Stimulated activated CD4-positive, alpha-beta T cell treated with anti-CD3 and anti-CD28 coated beads, Interleukin-15, amount 100 ng/mL, for 48 hours (primary cell): ENCODE measurements at places on chromosomes 1 and 21.

- no peak for DNase-seq
Measured at GRCh38 chr21:42591170-42591869, 62.1 kb upstream of the PDE9A start.

- no peak for DNase-seq
Measured at GRCh38 chr21:46055863-46056281, 42.0 kb upstream of the COL6A2 start.

GRCh38 chr1:162384116-162384515 lies 2.6 kb downstream of the C1orf226 start:
- no peak for DNase-seq

- no peak for DNase-seq
Measured at GRCh38 chr1:223197923-223198627, 55.0 kb upstream of the TLR5 start.

DNA sequence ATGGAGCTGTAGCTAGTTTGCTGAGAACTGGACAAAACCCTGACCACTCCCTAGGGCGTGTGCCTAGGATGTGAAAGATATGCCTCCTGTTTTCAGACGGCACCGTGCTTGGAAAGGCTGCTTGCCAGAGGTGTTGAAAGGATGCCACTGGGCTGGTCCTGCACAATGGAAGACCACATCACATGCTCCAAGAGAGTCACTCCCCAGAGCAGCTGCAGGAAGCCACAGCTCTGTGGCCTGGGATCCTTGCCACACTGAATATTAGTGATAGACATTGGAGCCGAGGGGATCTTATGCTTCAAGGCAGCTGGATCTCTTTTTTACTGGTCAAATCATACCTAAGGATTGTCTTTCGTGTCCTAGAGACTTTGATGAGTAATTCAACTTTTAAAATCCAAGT lies 6.6 kb upstream of the APP start:
- no peak for DNase-seq

DNA sequence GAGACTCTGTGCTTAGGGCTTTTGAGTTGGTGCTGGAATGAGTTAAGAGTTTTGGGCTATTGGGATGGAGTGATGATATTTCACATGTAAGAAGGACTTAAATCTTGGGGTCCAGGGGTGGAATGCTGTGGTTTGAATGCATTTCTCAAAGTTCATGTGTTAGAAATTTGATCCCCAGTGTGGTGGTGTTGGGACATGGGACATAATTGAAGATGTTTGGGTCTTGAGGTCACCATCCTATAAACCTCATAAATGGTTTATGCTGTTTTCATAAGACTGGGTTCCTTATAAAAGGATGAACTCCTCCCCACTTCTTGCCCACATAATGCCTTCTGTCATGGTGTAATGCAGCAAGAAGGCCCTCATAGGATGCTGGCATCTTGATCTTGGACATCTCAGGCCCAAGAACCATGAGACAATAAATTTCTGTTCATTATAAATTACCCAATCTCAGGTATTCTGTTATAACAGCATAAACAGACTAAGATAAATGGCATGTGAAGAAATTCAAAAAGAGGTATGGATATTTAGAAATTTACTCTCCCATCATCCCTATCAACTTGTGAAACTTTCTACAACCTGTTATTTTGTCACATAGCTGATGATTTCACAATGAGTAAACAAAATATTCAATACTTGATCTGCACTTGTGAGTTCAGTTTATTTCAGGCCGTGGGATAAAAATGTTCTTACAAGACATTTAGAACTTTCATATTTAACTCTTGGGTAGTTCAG lies 48.0 kb upstream of the NEK7 start:
- DNase-seq, result no peak

DNA sequence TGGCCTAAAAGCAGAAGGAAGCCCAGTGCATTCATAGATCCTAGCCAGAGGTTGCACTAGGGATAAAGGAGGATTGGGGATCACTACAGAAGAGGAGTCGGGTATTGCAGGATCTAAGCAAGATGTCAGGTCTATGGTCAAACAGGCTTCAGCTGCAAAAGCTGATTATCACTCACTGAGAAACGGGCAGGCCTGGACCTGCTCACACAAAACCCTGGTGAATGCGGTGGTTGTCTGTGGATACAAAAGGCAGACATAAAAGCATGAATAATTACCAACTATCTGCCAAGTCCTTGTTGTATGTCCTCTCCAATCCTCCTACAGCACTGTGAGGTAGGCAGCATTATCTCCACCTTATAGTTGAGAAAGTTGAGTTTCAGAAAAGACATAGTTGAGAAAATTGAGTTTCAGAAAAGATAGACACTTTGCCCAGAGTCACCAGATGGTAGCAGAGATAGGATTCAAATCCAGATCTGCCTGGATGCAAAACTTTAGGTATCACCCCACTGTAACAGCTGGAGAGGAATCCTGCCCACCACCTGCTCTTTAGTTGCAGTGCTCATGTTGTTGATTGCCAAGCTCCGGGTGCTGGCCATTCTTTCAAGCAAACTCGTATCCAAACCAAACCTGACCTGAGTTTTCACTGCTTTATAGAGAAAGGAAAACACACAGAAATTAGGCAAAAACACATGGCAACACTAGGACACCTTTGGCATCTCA lies 49.6 kb upstream of the HOOK1 start:
- DNase-seq, result no peak

GRCh38 chr1:3564921-3565831 lies 46.1 kb downstream of the MEGF6 start:
- no peak for DNase-seq

GRCh38 chr1:22875841-22876240 lies 96.8 kb downstream of the LACTBL1 start:
- DNase-seq, result no peak

- DNase-seq, result no peak
Measured at GRCh38 chr1:201870397-201870796, 18.3 kb upstream of the SHISA4 start.

DNA sequence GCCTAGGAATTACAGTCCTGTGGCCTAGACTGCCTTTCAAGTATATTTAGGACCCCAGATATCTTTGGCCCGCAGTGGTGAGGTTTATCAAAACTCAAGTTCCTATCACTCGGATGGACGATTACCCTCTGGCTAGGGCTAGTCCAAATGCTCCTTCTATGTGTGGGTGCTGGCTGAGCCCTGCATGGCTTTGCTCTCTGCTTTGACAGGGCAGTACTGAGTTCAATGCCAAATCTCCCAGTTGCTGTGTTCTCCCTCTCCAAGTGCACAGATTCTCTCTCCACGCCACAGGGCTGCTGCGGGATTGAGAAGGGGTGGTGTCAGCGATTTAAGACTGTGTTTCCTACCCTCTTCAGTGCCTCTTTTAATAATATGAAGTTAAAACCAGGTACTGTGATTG lies 97.0 kb downstream of the LHX4 start:
- DNase-seq, result no peak

DNA sequence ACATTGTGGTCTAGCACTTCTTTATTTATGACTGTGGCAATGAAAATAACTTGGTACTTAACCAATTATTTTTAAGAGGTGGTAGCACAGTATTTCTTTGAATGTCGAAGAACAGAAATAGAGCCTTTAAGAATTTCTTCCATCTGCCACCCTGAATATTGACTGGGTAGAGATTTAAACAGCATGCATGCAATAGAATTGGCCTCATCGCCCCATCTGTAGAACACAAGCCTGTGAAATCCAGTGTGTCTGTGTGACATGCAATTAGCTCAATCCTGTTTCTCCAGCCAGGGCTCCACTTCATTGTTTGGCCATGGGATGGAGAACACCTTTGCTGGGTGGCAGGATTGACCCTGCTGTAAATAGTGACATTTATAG lies 17.1 kb upstream of the KLHDC8A start:
- no peak for DNase-seq

- no peak for DNase-seq
Measured at GRCh38 chr1:68558321-68559026, 61.6 kb upstream of the DEPDC1 start.

- DNase-seq, result no peak
Measured at GRCh38 chr1:158103861-158104522, 76.7 kb upstream of the CD1D start.

DNA sequence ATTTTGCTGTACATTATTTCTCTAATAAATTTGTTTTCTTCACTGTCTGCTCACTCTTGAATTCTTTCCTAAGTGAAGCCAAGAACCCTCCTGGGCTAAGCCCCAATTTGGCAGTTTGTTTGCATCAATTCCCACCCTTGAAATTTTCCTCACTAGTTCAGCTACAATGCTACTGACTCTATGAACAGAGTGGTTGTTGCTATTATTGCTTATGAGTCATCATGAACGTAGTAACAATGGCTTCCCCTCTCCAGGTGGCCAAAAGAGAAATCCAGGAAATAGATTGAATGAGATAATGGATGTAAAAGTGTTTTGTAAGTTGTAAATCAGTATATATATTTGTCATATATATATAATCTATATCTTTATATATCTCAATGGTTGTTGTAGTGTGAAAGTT lies 193.0 kb downstream of the URB2 start:
- DNase-seq, result no peak

GRCh38 chr1:233180641-233181364 lies 114.7 kb downstream of the PCNX2 start:
- DNase-seq, result no peak

GRCh38 chr1:209316929-209317328 lies 266.6 kb upstream of the CAMK1G start:
- DNase-seq, result no peak

DNA sequence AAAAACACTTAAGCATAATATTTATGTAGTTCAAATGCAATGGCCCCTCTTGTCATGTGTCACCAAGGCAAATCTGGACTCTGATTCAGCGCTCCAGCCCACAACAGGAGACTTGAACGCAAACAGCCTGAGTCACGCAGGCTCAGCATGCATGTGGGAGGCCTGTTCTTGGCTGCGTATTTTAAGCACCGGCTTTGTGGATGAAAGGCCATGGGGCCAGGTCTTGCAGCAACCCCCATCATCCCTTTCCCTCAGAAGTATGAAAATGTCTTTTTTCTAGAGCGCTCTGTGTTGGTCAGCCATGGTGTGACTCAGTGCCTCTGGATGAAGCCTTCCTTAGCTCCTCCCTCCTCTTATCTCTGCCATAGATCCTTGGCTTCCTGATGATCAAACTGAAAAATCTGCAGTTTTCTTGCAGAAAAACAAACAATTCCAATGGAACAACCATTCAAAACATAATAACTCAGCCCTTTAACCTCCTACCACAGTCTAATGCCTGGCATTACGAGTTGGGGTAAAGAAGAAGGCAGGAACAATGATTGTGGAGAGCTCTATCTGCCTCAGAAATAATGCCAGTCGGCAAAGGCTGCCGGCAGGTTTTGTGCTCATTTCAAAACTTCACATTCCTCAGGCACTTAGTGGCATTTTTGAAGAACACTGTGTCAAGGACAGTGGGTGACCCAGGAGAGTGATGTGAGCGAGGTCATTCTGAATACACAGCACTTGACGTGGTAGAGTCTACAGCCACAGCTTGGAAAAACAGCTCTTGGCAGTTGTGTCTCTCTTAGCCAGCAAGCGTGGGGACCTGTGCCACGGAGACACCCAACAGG lies 167.5 kb downstream of the CLIC6 start:
- DNase-seq, result peak; percentile 46

GRCh38 chr1:80217377-80217986 lies 1211.0 kb upstream of the ADGRL4 start:
- no peak for DNase-seq

DNA sequence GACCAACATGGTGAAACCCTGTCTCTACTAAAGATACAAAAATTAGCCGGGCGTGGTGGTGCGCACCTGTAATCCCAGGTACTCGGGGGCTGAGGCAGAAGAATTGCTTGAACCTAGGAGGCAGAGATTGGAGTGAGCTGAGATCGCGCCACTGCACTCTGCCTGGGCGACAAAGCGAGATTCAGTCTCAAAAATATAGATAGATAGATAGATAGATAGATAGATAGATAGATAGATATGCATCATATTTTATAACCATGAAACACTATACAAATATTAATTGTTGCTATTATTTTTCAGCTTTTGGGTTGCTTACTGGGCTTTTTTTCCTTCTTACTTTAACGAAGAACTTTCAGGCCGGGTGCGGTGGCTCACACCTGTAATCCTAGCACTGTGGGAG lies 4.8 kb upstream of the FAF1 start:
- DNase-seq, result no peak

- DNase-seq, result no peak
Measured at GRCh38 chr21:31888936-31889371, 16.1 kb downstream of the HUNK start.

DNA sequence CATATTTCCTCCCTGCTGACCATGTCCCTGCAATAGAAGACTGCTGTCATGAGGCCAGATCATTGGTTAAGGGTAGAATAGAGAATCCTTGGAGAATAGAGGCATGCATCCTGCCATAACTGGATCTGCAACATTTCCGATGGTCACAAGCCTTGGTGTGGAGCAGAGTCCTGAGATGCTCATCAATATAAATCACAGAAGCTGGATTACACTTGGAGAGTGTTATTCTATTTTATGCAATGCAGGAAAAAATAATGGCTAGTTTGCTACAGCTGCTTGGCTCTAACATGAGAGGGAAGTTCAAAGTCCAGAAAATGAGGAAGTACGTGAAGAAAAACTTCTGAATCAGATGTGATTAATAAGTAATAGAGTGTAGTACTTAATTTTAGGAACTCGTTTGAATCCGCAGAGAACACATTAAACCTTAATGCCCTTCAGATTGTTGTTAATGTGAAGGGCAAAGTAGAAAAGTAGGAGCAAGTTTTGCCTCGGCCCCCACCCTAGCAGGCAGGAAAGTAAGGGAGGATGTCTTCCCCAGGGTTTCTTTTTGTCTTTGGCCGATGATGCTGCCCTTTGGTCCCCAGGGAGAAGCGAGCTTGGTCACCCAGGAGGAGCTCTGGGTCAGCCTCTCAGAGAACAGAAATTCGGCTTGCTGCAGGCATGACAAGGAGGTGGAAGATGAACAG lies 59.5 kb downstream of the KCNK1 start:
- DNase-seq, result no peak

DNA sequence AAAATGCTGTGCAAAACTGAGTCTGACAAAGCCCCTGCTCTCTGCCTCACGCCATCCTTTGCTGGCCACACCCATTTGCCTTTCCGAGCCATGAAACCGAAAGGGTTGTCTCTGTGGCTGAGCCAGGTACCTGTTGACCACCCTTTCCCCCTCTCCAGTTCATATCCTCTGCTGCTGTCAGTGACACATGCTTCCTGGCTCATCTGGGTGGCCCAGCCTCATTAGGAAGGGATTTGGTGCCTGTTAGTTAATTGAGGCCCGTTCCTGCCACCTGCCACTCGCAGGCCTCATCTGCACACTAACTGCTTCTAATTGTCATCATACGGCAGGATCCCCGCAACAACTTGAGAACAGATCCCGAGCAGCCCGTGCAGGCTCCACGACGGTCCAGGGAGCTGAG lies 79.2 kb downstream of the OLIG1 start:
- DNase-seq, result no peak

DNA sequence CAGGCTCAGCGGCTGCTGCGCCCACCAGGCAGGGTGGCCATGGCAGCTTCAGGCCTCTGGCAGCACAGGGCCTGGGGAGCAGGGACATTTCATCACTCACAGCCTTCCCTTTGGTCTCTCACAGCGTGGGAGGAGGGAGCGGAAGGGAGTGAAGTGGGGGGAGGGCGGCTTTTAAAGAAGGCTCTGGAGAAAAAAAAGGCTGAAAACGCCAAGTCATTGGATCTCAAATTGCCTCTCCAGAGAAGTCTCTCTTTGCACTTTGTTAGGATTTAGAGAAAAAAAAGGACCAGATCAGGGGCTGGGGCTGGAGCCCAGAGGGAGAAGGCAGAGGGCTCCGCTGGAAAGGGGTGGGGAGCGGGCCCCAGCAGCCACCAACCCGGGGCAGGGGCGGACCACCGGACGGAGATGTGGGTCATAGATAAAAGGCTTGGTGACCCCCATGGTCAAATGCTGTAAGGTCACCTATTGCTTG lies 209.9 kb downstream of the GRIK3 start:
- no peak for DNase-seq

GRCh38 chr1:109630081-109630897 lies 10.7 kb downstream of the AMPD2 start:
- DNase-seq, result no peak
